ENCODE measurements at places on chromosomes 11 and 22. TPM values are rescaled to one million over a fixed set of nuclear protein-coding genes. Genes with fewer than 3 reads are reported as not detected.

DNA sequence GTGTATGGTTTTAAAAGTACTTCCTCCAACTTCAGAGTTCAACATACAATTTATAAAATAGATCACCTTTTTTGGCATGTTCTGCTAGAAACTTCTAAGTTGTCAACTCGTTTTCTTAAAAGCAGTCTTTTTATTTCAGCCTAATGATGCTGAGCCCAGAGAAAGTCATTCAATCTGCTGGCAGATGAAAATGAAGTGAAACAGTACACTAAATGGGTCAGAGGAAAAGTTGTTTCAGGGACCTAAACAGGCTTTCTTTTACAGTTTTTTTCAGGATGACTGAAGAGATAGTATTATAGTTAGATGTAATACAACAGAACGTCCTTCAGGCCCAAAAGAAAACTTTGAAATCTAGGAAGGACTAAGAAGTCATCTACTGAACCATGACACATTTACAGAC, 842.7 kb upstream of the CCDC90B start:
- DNase-seq = no peak

DNA sequence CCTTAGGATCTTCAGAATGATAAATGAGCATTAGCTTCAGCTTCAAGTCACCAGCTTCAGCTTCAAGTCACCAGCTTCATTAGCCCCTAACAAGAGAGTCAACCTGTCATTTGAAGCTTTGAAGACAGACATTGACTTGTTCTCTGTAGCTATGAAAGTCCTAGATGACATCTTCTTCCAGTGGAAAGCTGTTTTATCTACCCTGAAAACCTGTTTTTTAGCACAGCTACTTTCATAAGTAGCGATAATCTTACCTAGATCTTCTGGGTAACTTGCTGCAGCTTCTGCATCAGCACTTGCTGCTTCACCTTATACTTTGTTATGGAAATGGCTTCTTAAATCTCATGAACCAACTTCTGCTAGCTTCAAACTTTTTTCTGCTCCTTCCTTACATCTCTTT, 85.7 kb downstream of the PGR start:
- DNase-seq = no peak

GRCh38 chr22:43910178-43910695, 13.4 kb upstream of the PNPLA3 start:
- DNase-seq = no peak

GRCh38 chr22:27518531-27519340, 282.8 kb downstream of the MN1 start:
- DNase-seq = no peak

DNA sequence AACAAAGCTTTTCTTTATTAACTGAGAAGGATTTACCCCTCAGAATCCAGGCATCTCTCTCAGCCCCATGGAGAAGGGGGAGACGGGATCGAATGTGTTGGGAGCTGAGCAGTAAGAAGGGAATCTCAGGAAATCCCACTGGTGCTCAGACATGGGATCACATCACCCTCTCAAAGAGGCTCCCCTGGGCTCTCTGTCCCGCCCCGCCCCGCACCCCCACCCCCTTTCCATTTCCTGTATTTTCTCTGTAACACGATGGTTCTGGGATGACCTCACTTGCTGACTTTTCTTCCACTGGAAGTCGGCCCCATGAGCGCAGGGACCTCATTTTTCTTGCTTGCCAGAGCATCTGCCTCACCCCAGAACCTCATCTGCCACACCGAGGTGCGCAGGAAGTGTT, 100.0 kb downstream of the RPS6KA4 start:
- no peak for DNase-seq

- no peak for DNase-seq
Measured at GRCh38 chr11:60589611-60590010, 74.4 kb downstream of the MS4A13 start.

GRCh38 chr11:104979839-104980238, 11.5 kb upstream of the CASP4 start:
- DNase-seq = no peak

GRCh38 chr22:36327922-36328551, 59.7 kb downstream of the MYH9 start:
- DNase-seq = no peak

DNA sequence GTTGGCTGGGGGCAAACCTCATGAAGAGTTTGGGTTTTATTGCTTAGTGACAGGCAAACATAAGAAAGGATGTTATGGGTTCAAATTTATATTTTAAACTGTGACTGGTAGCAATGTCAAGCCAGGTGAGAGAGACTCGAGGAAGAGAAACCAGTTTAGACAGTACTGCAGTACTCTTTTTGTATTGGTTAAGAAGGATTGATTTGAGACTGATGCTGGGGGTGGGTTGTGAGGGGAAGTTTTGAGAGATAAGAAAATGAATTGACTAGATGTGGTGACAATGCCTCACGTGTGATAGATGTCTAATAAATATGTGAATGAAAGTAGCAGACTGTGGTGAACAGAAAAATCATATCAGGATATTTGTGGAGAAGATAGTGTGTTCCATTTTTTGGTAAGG, 142.4 kb downstream of the DDX10 start:
- no peak for DNase-seq

DNA sequence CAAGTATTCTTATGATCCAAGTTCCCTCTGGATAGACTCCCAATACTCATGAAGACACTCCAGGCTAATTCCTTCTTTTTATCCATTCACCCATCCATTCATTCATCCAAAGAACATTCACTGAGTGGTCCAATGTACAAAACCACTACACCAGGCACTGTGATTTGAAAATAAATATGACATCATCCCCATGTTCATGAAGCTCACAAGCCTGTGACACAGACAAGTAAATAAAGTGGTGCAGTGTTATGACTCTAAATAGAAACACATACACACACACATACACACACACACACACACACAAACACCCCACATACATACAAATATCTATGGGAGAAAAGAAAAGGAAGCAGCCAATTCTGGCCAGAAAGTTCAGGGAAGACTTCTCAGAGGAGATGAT, 35.5 kb downstream of the MTMR2 start:
- no peak for DNase-seq

DNA sequence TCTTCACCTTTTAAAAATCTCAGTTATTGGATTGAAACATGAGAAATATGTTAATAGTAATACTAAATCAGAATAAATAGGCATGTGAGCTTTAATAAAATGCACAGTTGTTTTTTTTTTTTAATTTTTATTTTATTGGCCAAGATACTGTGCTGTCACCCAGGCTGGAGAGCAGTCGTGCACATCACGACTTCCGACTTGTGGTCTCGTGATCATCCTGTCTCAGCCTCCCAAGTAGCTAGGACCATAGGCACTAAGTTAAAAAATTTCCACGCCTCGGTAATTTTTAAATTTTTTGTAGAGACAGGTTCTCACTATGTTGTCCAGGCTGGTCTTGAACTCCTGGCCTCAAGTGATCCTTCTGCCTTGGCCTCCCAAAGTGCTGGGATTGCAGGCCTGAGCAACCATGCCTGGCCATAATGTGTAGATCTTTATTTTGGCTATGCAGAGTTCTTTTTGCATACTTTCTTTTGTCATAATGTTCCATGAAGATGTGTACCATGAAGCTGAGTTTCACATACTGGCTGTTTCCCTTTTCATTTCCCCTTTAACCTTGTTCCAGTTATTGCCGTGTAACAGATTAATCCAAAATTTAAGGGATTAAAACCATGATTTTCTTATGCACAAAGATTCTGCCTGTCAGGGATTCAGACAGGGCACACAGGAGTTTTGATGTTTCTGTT, 16.0 kb downstream of the CAPRIN1 start:
- no peak for DNase-seq

DNA sequence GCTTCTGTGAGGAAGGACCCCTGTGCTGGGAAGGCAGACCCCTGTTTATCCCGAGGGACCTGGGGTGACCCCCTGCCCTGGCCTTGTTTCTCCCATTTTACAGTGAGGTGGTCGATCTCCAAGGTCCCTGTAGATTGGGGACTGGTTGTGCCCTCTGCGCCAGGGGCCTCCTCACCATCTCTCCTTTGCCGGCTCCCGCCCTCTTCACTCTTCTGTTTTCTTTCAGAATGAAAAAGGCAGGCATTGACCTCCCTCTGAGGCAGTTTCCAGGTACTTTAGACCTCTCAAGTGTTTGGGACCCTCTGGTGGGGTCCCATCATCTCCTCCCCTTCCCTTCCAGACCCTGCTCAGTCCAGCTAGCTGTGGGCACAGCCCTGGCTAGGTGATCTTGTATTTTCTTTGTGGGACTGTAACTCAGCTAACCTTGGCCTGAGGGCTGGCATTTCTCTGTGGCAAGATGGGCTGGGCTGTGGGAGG, 1.5 kb downstream of the SERPINH1 start:
- no peak for DNase-seq

- DNase-seq = no peak
Measured at GRCh38 chr11:79419120-79419519, 21.7 kb downstream of the TENM4 start.

DNA sequence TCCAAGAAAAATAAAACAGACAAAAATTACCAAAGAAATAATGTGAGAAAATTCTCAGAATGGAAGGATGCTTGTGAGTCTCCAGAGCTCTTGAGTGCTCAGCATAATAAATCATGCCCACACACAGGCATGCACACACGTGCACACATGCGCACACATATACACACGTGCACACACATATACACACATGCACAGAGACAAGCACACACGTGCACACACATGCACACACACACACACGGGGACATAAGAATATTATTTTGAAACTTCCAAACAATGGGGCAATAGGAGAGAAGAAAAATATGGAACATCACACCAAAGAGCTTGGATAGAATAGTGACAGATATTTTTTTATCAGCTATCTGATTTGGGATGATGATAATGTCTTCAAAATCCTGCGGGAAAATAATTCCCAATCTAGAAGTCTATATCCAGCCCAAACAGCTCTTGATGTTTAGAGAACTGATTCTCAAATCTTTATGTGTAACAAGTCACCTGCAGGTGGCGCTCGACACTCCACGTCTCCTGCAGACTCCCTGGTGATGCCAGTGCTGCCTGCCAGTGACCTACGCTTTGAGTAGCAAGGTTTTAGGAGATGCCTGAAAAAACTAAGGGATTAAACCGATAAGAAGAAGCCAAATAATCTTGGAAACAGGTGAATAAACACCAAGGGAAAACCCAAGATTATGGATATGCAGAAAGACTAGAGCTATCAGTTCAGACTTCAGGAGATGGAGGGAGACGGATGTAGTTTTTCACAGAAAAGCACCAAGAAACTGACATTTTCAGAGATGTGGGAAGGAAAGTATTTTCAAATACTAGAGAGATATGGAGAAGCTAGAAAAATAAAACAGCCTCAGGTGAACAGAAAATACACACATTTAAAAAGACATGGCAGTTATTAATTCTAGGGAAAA, 743.6 kb downstream of the ETS1 start:
- DNase-seq = peak; percentile 21

DNA sequence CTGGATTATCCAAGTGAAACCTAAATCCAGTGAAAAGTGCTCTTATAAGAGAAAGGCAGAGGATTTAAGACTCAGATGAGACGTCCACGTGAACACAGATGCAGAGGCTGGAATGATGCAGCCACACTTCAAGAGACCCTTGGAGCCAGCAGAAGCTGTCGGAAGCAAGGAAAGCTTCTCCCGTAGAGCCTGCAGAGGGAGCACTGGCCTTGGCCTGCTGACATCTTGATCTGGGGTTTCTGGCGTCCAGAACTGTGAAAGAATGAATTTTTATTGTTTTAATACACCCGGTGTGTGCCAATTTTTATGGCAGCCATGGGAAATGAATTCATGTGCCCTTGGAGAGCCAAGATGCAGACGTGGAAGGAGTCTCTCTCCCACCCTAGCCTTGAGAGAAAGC, 407.0 kb upstream of the B3GAT1 start:
- DNase-seq = peak; percentile 1

GRCh38 chr11:70595452-70595851, 197.1 kb downstream of the CTTN start:
- no peak for DNase-seq

DNA sequence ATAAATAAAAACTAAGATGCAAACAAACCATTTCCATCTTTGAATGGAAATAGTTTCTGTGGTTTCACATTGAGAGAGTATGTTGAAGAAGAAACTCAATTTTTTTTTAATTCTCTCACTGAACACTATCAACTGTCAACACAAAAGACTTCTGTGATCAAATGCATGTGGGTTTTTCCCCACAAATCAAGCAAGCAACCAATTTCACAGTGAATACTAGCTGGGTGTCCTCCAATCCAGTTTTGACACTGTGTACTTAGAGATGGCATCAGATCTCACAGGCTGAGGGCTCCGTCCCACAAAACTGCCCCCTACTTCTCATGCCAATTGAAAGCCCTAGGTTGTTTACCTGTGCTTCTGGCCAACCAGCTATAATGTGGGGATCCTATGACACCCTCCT, 34.5 kb downstream of the CTSC start:
- no peak for DNase-seq

DNA sequence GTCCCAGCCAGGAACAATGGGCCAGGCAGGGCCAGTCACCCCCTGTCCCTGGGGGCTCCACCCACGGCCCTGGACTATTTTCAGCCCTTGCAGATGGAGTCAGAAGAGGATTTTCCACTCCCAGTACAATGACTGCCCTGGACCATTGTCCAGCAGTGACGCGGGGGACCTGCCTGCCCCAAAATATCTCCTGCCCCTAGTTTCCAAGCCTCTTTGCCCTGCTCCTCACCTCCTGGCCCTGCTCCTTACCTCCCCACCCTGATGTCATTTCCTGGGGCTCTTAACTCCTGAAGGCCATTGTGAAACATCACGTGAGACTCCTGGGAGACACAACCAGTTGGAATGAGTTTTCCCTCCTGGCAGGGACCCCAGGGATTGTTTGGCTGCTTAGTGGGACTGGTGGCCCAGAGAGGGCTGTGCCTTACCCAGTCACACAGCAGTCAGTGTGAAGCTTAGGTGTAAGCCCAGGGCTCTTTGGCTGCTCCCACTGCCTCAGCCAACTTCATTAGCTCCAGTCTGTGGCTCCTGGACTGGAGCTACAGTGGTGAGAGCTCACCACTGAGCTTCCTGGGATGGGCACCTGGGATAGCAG, 22.2 kb downstream of the P2RY2 start:
- no peak for DNase-seq

DNA sequence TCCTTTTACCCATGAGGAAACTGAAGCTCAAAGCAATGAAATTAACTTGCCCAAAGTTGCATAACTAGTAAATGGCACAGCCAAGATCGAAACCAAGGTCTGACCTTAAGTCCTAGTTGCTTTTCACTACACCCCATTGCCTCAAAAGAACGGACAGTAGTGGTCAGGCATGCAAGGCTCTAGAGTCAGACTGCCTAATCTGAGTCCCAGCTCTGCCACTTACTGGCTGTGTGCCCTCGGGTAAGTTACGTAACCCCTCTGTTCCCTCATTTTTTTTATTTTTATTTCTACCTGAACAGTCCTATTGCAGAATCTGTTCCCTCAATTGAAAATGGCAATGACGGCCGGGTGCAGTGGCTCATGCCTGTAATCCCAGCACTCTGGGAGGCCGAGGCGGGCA, 9.6 kb downstream of the CYB561A3 start:
- DNase-seq = no peak

The PACSIN3 gene
- 88.1 TPM for total RNA-seq

The JRKL gene
- total RNA-seq = 2.6 TPM

The OR5B21 gene
- not detected for total RNA-seq

The CEP126 gene
- 0.07 TPM for total RNA-seq

The SLC22A8 gene
- total RNA-seq = not detected

The FAM180B gene
- total RNA-seq = 0.58 TPM

The GP1BB gene
- 3.2 TPM for total RNA-seq
